ENCODE measurements at places on chromosomes 4 and X. TPM values are rescaled to one million over a fixed set of nuclear protein-coding genes. Genes with fewer than 3 reads are reported as not detected.

Gene PLA2G12A
- total RNA-seq, result 20.0 TPM

Gene CT45A3
- not detected for total RNA-seq

Gene USP9X
- total RNA-seq, result 62.7 TPM

Gene COPS4
- total RNA-seq, result 19.9 TPM

Gene SPARCL1
- 1.5 TPM for total RNA-seq

Gene UGT2B15
- not detected for total RNA-seq

Gene IL21
- not detected for total RNA-seq

Gene TRPC3
- 0.18 TPM for total RNA-seq

Gene PRRG3
- total RNA-seq, result not detected

Gene PABPC5
- not detected for total RNA-seq

Gene ARSJ
- not detected for total RNA-seq

Gene NUDT10
- total RNA-seq, result 0.15 TPM

Gene TRIM60
- total RNA-seq, result not detected

Gene MAGEB1
- total RNA-seq, result not detected

Gene FRMPD4
- total RNA-seq, result not detected

Gene TMPRSS11F
- total RNA-seq, result not detected

Gene NAA11
- total RNA-seq, result not detected

Gene AMELX
- total RNA-seq, result not detected

Gene CCDC120
- total RNA-seq, result 9.0 TPM

Gene SPACA5
- total RNA-seq, result not detected

Gene LNX1
- not detected for total RNA-seq

Gene NXF2
- total RNA-seq, result not detected

Gene SPANXN4
- total RNA-seq, result not detected

Gene AKAP4
- total RNA-seq, result not detected

Gene DCAF4L1
- total RNA-seq, result 0.55 TPM

Gene DKK2
- not detected for total RNA-seq

Gene ZNF518B
- 28.5 TPM for total RNA-seq

Gene MED14
- 30.7 TPM for total RNA-seq

Gene CENPE
- 5.1 TPM for total RNA-seq

Gene NOP14
- total RNA-seq, result 30.6 TPM

Gene FGF5
- total RNA-seq, result 0.18 TPM

Gene NPY2R
- total RNA-seq, result not detected

Gene CSN1S1
- total RNA-seq, result not detected

Gene TSC22D3
- total RNA-seq, result 248 TPM

Gene MSANTD1
- total RNA-seq, result 1.6 TPM

Gene SULT1B1
- total RNA-seq, result 10.0 TPM

Gene SOX3
- total RNA-seq, result not detected

Gene MRPL1
- 20.7 TPM for total RNA-seq

Gene NAAA
- total RNA-seq, result 51.7 TPM

Gene RTL3
- not detected for total RNA-seq

Gene DCAF8L2
- not detected for total RNA-seq

Gene FSTL5
- total RNA-seq, result not detected

Gene PPEF1
- total RNA-seq, result 0.10 TPM

Gene TENT5D
- total RNA-seq, result not detected

Gene TLR3
- 0.98 TPM for total RNA-seq

Gene CABS1
- total RNA-seq, result not detected

Gene HEPH
- total RNA-seq, result 0.23 TPM

Gene NKX6-1
- not detected for total RNA-seq

Gene MAP7D2
- total RNA-seq, result 0.66 TPM

Gene FRG1
- total RNA-seq, result 52.9 TPM

Gene ASB12
- not detected for total RNA-seq

Gene XPNPEP2
- total RNA-seq, result 0.84 TPM

Gene MAGEA2B
- total RNA-seq, result not detected

Gene TCEAL6
- not detected for total RNA-seq

Gene FAM9B
- not detected for total RNA-seq

Gene AKAP14
- total RNA-seq, result not detected

Gene BTC
- not detected for total RNA-seq
